ENCODE measurements at places on chromosomes 7 and 10. TPM values are rescaled to one million over a fixed set of nuclear protein-coding genes. Genes with fewer than 3 reads are reported as not detected.

DNA sequence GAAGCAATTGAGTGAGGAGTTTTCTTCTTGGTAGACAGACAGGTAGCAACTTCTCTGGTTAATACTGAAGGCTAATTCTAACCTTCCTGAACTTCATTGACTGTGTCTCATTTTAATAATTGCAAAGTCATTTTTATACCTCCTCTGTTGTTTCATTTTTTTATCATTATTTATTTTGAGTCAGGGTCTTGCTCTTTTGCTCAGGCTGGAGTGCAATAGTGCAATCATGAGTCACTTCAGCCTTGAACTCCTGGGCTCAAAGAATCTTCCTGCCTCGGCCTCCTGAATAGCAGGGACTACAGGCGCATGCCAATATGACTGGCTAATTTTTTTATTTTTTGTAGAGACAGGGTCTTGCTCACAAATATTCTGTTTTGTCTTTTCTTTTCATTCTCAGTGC lies 45.4 kb downstream of the APBB1IP start:
- peaks cover 16% of the 10 kb centered on the region for H3K4me1 ChIP-seq
- H3K27ac ChIP-seq, result no peak overlapping the region
- no peaks in the 10 kb centered on the region for H3K36me3 ChIP-seq
- no peak for DNase-seq

DNA sequence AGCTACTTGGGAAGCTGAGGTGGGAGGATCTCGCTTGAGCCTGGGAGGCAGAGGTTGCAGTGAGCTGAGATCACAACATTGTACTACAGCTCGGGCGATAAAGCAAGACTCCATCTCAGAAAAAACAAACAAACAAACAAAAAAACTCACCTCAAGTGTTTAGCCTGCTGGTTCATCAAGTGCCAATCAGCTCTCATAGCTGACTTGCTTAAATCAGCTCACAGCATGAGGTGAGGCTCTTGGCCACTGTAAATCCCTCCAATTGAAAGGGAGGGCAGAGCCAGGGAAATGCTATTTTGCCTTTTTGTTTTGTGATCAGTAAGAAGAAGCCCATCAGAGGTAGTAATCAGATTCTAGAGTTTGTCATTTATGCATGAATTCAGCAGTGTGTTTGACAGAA lies 112.3 kb downstream of the RAB11FIP2 start:
- no peaks in the 10 kb centered on the region for H3K27me3 ChIP-seq
- no peak overlapping the region for H3K4me3 ChIP-seq
- no peaks in the 10 kb centered on the region for H3K36me3 ChIP-seq
- no peaks in the 10 kb centered on the region for H3K4me1 ChIP-seq
- no peak overlapping the region for H3K27ac ChIP-seq

DNA sequence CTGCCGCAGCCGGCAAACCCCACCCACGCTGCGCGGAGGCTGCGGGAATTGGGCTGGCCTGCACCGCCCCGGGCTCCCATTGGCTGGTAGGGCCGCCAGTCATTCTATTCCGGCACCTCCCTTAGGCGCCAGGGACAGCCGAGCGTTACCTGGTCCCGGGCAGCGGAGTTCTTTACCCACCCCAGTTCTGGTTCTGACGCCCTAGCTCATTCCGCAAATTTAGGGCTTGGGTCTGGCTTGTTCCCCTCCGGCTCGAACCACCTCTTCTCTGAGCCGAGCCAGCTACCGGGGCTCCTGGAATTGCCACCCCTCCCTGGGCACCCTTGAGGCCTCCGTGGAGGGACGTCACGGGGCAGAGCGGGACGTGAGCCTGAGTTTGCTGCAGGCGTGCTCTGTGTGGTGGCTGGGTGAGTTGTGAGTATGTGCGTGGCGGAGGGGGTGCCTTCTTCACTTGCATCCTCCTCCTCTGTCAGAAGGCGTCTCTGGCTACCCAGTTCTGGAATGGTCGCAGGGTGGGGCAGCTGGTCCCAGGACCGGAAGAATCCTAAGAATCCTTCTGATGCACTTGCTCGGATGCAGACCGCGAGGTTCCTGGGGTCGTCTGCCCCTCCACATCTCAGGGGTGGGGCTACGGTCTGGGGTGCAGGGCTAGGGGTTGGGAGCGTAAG lies at the start of the genes PDZD7 and SFXN3:
Gene PDZD7 (minus strand): TSS at position 2 of the 668 bp plus-strand sequence. CDS start 910 bp downstream, outside the sequence.
Gene SFXN3 (plus strand): TSS at position 107 of the 668 bp plus-strand sequence. CDS start 3,461 bp downstream, outside the sequence.
- peak within 1 kb of the TSS; percentile 98 for H3K27ac ChIP-seq
- DNase-seq, result peak; percentile 98
- H3K4me3 ChIP-seq, result peak within 1 kb of the TSS; percentile 79
- no peaks in the 10 kb centered on the region for H3K27me3 ChIP-seq
- peaks cover 21% of the 10 kb centered on the region for H3K4me1 ChIP-seq

- H3K4me3 ChIP-seq, result no peak overlapping the region
- H3K27me3 ChIP-seq, result no peaks in the 10 kb centered on the region
- peaks cover 38% of the 10 kb centered on the region for H3K4me1 ChIP-seq
- no peak for DNase-seq
Observed at GRCh38 chr10:110016039-110016438, 8.3 kb downstream of the ADD3 start.

OR2F2 gene
- polyA plus RNA-seq, result not detected
